ENCODE measurements at places on chromosomes 11 and 22. TPM values are rescaled to one million over a fixed set of nuclear protein-coding genes. Genes with fewer than 3 reads are reported as not detected.
A peak's percentile ranks its signal among the peaks of the same experiment; 100 is the strongest.

DNA sequence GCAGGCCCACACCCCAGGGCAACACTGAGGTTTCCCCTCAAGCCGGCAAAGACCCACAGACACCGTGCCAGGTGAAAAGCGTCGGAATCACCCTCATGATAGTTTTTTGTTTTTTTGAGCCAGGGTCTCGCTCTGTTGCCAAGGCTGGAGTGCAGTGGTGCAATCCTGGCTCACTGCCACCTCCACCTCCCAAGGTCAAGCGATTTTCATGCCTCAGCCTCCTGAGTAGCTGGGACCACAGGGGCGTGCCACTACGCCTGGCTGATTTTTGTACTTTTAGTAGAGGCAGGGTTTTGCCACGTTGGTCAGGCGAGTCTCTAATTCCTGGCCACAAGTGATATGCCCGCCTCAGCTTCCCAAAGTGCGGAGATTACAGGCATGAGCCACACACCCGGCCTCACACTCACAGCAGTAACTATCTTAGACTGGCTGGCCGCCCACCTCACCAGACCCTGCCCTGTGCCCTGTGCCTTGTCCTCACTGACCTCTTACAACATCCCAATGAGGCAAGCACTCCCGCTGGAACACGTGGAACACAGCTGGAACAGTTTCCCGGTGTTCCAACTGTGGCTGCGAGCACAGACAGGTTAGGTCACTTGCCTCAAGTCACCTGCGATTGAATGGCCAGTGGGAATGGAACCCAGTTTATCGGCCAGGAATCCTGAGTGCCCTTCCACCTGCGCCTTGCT is 21.1 kb downstream of the LRRC10B start:
- DNase-seq: no peak

- DNase-seq: no peak
Measured at GRCh38 chr22:44286646-44287045, 26.1 kb downstream of the SHISAL1 start.

DNA sequence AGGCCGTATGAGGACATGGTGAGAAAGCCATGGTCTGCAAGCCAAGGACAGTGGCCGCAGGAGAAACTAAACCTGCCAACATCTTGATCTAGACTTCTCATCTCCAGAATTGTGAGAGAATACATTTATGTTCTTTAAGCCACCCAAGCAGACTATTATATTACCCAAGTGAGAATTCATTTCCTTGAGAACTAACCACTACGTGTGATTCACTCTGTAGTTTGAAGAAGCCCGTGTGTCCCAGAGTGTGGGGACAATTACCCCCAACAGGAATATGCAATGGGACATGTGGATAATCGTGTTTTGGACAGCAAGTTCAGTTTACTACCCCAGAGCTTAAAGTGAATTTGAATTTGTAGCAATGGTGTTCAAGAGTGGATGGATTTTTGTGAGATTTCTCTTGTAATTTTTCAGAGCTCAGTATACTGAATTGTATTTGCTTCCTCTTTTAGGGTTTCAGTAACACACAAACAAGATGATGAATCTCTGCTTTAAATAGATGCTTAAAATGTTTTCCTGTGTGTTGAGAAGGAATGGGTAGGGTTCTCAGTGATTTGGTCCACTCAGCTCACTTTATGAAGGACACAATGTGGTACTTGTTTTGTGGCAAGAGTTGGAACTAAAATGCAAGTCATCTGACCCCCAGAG is 100.0 kb upstream of the ARHGAP20 start:
- DNase-seq: no peak

DNA sequence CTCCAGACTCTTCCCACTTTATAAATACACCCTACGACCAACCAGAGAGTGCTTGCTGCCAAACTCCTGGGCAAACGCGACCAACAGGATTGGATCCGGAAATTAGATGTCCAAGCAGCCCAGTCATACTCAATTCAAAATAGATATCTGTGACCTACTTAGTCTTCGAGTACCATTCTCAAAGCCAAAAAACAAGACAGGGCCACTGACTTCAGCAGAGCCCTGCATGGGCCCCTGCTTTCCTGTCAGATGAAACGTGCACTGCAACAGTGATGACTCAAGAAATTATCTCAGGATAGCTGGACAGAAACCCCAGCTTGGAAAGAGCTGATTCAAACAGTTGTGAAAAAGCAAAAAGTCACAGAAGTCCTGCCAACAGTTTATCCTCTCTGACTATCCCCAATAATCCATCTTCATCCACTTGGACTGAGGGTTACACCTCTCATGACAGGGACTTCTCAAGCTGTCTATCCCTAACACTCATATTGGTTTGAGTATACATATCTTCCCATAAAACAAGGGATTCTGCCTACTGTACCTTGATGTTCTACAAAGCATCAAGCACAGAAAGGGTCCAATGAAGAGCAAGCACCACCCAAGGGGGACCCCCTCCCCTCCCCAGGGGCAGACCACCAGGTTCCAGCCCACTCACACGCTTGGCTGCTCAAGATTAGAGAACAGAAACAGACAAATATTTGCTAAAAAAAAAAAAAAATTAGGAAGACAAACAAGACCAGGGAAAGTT is 17.4 kb downstream of the SMCO4 start:
- DNase-seq: no peak

DNA sequence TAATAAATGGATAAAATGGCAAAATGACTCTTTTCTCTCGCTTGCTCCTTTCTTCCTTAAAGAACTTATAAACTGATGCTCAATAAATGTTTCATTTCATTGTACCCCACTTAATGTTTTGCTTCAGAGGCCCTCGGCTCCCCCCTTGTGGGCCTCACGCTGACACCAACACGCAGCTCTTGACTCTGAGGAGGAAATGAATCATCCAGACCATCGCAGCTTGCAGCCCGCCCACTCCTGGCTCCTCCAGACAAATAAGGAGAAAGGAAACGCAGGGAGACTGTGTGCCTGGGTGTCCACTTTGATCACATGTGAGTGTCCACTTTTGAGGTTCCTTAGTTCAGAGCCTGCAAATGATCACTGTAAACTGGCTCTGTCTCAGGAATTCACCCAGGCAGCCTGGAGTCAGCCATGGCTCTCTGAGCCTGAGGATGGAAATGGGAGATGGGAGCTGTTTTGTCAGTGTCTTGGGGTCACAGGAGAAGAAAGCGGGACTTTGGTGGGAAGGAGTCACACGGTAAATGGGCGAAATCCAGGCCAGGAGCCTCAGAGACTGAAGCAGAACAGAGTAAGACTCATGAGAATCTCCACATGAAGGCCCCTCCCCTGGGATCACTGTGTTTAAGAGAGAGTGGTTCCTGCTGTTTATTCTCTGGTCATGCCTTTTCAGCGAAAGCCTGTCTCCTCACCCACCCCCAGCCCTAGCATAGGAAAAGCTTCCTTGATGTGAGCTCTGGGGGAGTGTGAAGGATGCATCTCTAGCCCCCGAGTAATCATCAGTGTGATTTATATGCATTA is 96.5 kb downstream of the CWC15 start:
- DNase-seq: no peak

GRCh38 chr11:23976426-23976825 is 520.4 kb upstream of the LUZP2 start:
- DNase-seq: no peak

- no peak for DNase-seq
Measured at GRCh38 chr22:47027766-47028165, 265.3 kb downstream of the TBC1D22A start.

DNA sequence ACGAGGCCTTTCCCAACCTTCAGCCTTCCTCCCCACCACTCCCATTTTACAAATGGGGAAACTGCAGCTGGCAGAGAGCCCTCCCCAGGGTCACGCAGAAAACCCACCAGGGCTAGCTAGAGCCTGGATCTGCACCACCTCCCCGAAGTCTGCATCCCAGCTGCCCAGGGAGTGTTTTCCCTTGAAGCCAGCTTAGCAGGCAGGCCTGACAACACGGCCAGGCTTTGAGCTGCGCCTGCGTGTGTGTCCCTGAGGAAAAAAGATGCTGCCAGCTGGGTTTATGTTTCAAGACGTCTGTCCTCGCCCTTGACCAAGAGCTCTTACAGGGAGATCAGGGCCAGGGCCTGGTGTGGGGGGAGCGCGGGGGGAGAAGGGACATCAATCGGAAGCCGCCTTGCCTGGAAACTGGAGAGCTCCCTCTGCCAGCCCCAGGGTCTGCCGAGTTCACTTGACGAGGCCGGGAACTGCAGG is 20.3 kb downstream of the WNT11 start:
- no peak for DNase-seq

- no peak for DNase-seq
Measured at GRCh38 chr11:46100670-46101069, 20.6 kb downstream of the PHF21A start.

- DNase-seq: no peak
Measured at GRCh38 chr22:39332441-39333064, 13.1 kb upstream of the RPL3 start.

GRCh38 chr11:126862664-126863243 is 137.8 kb downstream of the KIRREL3 start:
- peak; percentile 39 for DNase-seq

DNA sequence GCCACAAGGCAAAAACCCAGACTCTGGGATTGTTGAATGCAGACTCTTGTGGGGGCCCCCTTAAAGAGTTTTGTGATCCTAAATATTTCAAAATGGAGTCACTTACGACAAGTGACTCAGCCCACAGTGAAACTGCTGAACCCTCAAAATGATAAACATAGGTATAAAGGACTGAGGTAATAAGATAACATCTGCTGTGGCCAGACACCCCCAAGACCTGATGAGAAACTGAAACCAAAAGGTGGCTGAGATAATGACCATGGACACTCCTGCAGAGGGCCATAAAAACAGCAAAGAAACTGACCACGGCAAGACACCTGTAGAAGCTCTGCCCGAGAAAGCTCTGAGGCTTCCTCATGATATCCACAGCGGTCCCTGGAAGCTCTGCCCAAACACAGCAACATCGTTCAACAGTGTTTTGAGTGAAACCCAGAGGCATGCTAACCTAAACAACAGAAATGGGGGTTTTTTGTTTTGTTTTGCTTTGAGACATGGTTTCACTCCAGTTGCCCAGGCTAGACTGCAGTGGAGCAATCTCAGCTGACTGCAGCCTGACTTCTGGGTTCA is 1.6 kb upstream of the PLAAT4 start:
- no peak for DNase-seq

DNA sequence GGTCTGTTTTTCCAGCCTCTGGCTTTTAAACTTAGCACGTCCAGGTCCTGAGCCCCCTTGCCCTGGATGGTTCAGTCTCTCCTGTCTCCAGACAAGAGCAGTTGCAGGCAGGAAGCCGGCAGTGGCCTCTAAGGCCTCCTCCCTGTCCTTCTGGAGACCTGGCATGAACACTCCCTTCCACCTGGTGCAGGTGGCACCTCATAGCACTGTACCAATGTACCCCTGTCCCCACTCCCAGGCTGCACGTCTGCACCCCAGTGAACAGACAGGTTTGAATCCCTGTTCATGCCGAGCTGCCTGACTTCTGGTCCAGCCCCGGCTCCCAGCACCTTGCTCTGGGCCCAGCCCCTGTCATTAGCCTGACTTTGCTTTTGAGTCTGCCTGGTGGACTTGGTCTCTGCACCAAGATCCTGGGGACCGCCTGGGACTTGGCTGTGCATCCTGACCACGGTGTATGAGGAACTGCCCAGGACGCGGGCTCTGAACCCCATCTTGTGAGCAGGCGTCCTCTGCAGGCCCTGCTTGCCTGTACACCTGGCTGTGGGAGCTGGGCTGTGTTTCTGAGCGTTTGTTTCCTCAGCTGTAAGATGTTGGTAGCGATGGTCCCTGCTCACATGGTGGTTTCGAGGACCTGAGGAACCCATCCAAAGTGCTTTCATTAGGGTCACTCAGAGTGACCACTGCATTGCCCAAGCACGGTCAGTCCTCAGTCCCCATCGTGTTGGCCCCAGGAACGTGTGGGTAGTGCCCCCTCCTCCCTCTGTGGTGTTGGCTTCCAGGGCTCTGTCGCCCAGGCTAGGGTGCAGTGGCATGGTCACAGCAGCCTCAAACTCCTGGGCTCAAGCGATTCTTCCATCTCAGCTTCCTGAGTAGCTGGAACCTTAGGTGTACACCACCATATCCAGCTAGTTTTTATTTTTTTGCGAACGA is 75.0 kb upstream of the SHANK2 start:
- DNase-seq: no peak

GRCh38 chr22:19855504-19856409 is 1.1 kb upstream of the GNB1L start:
- peak; percentile 48 for DNase-seq

GRCh38 chr22:47695176-47695575 is 932.7 kb downstream of the TBC1D22A start:
- no peak for DNase-seq

DNA sequence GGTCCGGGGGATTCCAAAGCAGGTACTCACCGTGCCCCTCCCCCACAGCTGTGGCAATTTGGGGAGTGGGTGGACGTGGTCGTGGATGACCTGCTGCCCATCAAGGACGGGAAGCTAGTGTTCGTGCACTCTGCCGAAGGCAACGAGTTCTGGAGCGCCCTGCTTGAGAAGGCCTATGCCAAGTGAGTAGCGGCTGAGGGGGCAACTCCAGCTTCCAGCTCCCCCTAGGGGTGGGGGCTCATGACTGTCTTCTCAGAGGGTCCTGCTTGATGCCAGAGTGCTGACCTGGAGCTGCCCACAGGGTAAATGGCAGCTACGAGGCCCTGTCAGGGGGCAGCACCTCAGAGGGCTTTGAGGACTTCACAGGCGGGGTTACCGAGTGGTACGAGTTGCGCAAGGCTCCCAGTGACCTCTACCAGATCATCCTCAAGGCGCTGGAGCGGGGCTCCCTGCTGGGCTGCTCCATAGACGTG is 4.2 kb downstream of the CAPN1 start:
- peak; percentile 55 for DNase-seq

DNA sequence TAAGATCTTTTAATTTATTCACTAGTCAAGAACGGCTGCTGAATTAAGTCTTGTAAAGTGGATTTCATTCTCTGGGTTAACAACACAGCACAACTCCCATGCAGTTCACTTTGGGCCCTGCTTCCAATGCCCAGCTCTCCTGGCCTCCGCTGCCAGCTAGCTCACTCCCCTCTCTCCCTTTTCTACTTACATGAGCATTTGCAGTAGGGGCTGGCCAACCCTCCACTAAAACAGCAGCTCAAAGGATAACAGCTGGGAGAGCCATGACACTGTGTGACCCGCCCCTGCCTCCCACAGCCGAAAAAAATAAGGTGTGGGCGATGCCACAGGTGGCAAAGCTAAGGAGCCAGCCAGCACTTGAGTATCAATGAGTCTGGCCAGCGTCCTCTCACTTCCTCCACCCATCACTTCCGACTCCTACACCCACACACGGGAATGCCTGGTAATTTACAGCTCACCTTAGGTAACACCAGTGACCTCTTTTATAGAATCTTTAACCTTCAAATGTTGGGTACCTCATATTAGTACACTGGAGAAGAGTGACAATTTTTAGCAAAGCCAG is 56.8 kb downstream of the DGCR2 start:
- no peak for DNase-seq

- no peak for DNase-seq
Measured at GRCh38 chr11:9808943-9809342, 145.1 kb downstream of the SWAP70 start.

- DNase-seq: no peak
Measured at GRCh38 chr11:96287822-96288439, 55.1 kb downstream of the MAML2 start.

The GSTT2B gene
- total RNA-seq: 23.2 TPM

The GGTLC3 gene
- not detected for total RNA-seq

The NPAS4 gene
- 0.44 TPM for total RNA-seq

The SLC22A9 gene
- not detected for total RNA-seq

The INS gene
- total RNA-seq: 0.62 TPM

The RIMBP3B gene
- total RNA-seq: 0.62 TPM

The UBQLNL gene
- total RNA-seq: 0.24 TPM

The CCDC188 gene
- not detected for total RNA-seq

The LAMTOR1 gene
- 84.3 TPM for total RNA-seq

The OR52I2 gene
- total RNA-seq: not detected

The SCN3B gene
- total RNA-seq: 0.79 TPM

The PAAF1 gene
- total RNA-seq: 33.5 TPM
